ENCODE measurements at places on chromosomes 7 and 10.

DNA sequence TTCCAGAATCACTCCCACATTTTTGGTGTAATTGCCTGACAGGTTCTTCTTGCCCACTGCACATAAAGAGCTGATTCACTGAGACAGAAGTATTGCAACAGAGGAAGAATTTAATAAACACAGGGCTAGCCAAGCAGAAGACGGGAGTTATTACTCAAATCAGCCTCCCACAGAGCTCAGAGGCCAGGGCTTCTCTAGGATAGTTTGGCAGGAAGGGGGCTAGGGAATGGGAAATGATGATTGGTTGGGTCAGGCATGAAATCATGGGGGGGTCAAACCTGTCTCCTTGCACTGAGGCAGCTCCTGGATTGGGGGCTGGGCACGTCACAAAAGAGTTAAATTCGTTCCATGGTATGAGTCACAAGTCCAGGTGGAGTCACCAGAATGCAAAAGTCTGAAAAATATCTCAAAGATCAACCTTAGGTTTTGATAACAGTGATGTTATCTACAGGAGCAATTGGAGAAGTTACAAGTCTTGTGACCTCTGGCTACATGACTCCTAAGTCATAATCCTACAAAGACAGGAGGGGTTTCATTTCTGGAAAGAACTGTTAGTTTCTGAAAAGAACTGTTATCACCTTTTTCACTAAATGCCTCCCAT, 30.2 kb upstream of the ERCC6 start:
- DNase-seq, result no peak

DNA sequence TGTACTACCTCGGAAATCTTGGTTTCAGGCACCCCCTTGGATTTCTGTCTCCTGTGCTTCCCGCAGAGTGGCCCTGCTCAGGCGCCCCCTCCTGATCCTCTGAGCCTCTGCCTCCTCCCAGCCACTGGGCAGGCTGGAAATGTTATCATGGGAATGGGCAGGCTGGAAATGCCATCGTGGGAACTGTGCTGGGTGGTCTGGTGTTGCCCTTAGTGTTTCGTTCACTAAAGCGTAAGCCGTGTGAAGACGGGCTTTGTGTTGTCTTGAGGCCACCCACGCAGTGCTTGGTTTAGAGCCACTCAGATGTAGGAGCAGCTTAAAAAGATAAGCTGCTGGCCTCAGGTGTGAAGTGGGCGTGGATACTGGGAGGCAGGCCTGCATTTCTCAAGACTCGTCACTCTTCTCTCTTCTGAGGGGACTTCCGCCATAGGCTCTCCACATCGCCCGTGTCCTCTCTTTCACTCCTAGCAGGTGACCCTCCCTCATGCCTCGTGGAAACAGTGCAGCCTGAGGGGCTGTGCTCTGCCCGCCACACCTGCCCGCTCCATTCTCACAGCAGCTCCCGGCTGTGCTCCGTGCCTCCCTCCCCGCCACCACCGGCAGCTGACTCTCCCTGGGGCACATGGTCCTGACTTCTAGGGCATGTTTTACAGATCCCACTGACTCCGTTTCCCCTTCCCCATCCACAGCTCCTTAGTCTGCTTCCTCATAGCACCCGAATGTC, 28.5 kb downstream of the PPP2R2D start:
- DNase-seq, result no peak

DNA sequence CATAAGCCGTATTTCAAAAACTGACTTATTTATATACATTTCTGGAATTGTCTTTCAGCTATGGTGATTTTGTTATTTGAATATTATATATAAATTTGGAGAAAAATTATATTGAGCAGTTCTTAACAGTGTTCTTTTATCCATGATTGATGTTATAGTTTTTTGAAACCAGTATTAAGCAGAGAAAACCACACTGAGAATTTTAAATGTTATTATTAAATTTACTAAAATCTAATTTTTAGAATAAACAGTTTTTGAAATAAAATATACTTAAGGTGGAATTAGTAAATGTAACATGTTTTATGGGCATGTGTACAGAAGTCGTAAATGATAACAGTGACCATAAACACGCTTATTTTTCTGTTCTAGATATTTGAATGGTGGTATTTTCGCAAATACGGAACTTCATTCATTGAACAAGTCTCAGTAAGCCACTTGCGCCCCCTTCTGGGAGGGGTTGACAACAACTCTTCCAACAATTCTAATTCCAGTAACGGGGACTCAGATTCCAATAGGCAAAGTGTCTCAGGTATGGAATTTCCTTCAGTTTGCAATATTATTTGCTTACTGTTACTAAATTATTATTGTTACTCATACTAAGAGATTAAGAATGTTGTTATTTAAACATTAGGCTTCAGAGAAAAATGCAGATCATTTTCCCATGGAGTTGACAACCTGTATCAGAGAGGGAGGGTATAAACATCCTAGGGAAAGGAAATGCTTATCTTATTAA, 166.1 kb downstream of the ST7 start:
- DNase-seq, result peak; percentile 51

GRCh38 chr7:152330827-152331226, 105.0 kb downstream of the KMT2C start:
- DNase-seq, result no peak

DNA sequence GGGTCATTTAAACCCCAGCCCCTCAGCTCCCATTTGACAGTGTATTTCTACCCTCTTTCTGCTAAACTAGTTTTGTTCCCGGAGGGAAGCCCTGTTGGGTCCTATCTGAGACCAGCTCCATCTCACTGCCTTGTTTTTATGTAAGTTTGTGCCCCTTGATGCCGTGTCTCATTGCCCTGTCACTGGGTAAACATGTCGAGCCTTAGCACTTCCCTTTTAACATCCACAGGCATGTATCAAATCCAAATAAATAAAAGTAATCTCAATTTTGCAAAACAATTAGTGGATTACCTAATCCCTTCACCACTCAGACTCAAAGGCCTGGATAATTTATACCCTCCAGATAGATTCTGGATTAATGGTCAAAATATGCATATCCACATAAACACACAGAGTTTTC, 115.7 kb downstream of the CACNA2D1 start:
- DNase-seq, result no peak

GRCh38 chr7:30729642-30730041, 22.3 kb upstream of the INMT start:
- no peak for DNase-seq

- no peak for DNase-seq
These were observed 22.0 kb downstream of the PFKFB3 start for GRCh38 chr10:6224781-6225180.

DNA sequence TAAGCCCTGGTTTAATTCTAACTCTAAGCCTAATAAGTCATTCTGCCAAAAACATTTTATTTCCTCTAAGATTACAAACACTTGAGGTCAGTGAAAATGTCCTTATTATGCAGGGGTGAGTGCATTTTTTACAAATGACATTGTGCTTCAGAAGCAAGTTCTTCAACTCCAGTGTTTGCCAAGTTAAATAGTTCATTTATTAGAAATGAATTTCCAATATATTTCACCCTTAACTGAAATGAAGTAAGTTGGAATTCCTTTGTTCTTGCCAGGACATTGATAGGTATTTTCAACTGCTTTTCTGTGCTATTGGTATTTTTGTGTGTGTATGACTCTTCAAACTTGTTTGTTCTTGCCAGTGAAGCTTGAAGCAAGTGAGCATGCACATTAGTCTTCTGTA, 89.5 kb upstream of the CCDC6 start:
- no peak for DNase-seq

- DNase-seq, result no peak
These were observed 37.5 kb downstream of the ARHGAP22 start for GRCh38 chr10:48567346-48567745.

DNA sequence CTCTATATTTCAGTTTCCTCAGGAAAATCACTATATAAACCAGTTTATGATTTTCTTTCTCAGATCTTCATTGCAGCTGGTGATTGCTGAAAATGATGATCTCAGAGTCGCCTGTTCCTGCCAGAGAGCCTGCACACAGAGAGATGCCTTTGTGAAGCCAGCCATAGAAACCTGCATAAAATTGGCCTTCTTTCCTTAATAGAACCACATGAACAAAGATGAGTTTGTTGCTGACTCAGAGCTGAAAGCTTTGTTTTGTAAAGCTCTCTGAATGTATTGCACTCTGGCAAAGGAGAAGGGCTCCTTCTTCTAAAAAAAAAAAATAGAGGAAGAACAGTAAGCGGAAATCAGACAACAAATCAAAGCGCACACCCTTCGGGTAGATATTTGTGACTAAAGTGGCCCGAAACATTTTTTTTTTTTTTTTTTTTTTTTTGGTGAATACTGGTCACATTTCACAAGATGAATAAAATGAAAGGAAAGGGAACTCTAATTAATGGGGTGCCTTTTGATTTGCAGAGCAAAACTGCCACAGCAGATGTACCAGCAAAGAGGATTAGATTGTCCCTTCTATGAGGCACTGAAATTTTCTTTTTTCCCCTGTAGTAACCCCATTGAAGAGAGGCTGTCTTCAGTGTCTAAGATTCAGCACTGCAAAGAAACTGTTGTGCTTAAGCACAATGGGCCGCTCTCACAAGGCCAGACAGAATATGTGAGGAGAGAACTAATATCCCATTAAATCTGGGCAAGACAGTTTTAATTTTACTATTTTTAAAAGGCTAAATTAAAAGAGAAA, 75.1 kb upstream of the PTPRZ1 start:
- DNase-seq, result no peak

DNA sequence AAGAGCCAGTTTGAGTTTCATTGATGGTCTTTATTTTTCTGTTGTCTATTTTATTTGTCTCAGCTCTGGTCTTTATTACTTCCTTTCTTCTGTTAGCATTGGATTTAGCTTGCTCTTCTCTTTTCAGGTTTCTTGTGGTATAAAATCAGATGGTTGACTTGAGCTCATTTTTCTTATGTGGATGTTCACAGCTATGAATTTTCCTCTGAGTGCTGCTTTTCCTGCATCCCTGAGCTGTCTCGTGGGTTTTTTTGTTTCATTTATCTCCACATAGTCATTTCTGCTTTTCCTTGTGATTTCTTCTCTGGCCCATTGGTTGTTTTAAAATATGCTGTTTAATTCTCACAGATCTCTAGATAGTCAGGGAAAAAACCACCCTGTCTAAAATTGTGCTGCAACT, 19.7 kb downstream of the ADGRA1 start:
- no peak for DNase-seq

DNA sequence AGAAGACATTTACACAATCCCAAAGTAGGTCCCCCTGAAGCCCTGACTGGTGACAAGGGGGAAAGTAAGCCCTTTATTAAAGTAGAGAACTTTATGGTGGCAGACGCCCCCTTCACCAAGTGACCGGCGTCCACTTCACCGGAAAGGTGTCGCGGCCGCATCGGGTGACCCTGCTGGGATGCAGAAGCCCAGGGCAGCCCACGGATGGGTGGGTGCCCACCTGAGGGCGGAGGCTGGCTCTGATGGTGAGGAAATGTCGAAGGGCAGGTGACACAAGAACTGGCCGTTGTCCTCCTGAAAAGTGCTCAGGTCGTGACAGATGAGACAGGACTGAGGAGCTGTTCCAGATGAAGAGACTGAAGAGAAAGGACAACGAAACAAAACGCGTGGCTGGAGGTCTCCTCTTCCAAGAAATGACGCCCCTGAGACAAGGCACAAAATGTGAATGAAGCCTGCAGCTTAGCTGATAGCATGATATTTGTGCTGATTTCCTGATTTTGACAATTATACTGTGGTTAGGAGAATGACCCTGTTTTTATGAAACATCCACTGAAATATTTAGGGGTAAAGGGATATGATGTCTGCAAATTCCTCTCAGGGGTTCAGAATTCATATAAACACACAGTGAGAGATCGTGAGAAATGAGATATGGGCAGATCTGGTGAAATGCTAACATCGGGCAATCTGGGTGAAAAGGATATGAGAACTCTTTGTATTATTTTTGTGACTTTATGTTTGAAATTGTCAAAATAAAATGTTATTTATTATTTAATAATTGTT, 123.9 kb downstream of the PRKAG2 start:
- no peak for DNase-seq

- DNase-seq, result no peak
These were observed 219.0 kb upstream of the MEOX2 start for GRCh38 chr7:15905251-15906040.

- no peak for DNase-seq
These were observed 63.0 kb downstream of the INSIG1 start for GRCh38 chr7:155360495-155361345.

- DNase-seq, result no peak
These were observed 32.4 kb upstream of the SMKR1 start for GRCh38 chr7:129469930-129470329.

DNA sequence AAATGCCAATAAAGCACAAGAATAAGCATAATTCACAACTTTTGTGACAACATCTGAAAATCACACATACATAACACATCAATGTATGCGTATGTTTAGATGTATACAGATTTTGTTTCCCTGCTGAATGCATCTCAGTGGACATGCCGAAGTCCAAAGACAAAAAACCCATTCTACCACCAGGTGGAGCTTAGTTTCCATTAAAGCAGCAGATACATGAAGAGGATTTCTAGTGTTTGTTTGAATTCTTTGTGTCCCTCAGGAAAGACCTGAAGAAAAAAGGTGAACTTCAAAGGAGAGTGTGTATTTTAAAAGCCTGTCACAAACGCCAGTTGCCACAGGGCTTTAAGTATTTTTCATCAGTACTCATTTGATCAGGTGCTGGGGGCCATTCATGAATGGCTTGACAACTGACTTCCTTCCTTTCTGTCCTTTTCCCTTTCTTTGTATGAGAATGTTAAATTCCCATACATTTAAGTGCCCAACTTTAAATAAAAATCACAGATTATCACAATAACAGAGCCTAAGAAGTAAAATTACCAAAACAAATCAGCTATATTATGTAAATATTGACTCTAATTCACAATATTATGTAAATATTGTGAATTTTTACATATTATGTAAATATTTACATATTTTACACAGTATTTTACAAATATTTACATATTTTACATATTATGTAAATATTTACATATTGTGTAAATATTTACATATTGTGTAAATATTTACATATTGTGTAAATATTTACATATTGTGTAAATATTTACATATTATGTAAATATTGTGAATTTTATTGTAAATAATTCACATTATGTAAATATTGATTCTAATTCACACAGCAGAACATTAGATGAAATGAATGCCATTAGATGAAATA, 343.0 kb downstream of the CRPPA start:
- no peak for DNase-seq

- no peak for DNase-seq
These were observed 238.8 kb downstream of the ZEB1 start for GRCh38 chr10:31557854-31558253.

Measured in CD8-positive, alpha-beta memory T cell (primary cell).